ENCODE measurements at places on chromosomes 4 and X. TPM values are rescaled to one million over a fixed set of nuclear protein-coding genes. Genes with fewer than 3 reads are reported as not detected.

The P2RY8 gene
- total RNA-seq: not detected

The GAGE12J gene
- total RNA-seq: not detected

- H3K4me1 ChIP-seq: peaks cover 2% of the 10 kb centered on the region
- no peak for DNase-seq
- no peak overlapping the region for H3K4me3 ChIP-seq
- H3K36me3 ChIP-seq: no peaks in the 10 kb centered on the region
- H3K27ac ChIP-seq: no peak overlapping the region
These were observed 2.8 kb upstream of the TIFA start for GRCh38 chr4:112288455-112288854.

GRCh38 chr4:114217150-114217817 lies 237.8 kb upstream of the ARSJ start:
- H3K4me3 ChIP-seq: no peak overlapping the region
- DNase-seq: no peak
- H3K4me1 ChIP-seq: no peaks in the 10 kb centered on the region
- H3K27ac ChIP-seq: no peak overlapping the region

- H3K36me3 ChIP-seq: no peaks in the 10 kb centered on the region
- no peaks in the 10 kb centered on the region for H3K4me1 ChIP-seq
- DNase-seq: no peak
- H3K27ac ChIP-seq: no peak overlapping the region
- H3K4me3 ChIP-seq: no peak overlapping the region
- no peaks in the 10 kb centered on the region for H3K27me3 ChIP-seq
These were observed 21.5 kb downstream of the CXCL8 start for GRCh38 chr4:73761856-73762255.

- no peak for DNase-seq
- no peaks in the 10 kb centered on the region for H3K4me1 ChIP-seq
- H3K36me3 ChIP-seq: no peaks in the 10 kb centered on the region
These were observed 105.8 kb upstream of the NWD2 start for GRCh38 chr4:37138789-37139188.
